ENCODE measurements at places on chromosomes 11 and 22.

DNA sequence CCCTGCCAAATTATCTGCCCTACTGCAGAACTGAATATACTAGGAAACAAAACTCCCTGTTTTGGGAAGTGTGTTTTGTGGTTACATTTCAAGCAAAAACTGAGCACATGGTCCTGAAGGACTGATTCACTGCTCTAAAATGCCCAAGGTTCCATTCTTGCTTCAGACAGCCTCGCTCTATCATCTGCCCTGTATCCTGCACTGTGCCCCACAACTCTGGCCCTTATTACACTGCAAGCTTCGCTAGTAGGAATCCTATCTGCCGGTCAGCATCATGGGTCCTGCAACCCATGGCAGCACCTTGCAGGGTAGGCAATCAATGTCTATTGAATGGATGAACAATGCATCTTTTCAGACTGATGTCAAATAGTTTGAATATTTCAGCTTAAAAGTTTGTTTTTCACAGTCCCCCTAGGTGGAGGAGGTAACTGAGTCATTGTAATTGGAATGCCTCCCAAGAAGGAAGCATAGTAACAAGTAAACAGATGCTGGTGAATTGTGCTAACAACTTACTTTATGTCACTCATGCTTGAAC lies 21.3 kb downstream of the LAYN start:
- no peak for DNase-seq

GRCh38 chr11:72684236-72684912 lies 10.2 kb upstream of the PDE2A start:
- DNase-seq, result peak; percentile 82

DNA sequence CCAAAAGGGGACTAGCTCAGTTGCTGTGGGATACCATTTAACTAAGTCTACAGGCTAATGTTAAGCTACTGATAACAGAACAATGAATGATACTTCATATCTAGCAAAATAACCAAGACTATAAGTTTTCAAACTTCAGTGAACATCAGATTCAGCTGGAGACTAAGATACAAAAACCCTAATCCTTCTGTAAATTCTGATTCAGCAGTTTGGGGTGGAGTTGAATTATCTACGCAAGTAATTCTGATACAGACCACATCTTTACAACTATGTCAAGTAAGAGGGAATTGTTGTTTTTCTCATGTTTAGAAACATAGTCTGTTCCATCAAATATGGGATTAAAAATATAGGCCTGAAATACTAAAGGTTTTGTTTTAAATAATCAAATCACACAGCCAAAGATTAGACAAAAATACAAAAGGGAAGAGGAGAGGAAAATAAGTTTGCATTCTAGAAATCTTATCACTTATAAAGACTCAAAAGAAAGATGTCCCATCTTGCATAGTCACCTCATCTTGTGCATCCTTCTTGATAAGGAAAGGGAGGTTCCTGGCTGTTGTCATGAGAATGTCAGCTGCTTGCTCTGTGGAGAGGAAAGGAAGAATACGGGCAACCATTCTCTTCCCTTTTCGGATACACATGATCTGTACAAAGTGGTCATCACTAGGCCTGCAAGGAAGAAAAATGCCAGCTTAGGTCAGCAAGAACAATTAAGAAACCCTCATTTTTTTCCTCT lies 21.4 kb downstream of the PATL1 start:
- no peak for DNase-seq

DNA sequence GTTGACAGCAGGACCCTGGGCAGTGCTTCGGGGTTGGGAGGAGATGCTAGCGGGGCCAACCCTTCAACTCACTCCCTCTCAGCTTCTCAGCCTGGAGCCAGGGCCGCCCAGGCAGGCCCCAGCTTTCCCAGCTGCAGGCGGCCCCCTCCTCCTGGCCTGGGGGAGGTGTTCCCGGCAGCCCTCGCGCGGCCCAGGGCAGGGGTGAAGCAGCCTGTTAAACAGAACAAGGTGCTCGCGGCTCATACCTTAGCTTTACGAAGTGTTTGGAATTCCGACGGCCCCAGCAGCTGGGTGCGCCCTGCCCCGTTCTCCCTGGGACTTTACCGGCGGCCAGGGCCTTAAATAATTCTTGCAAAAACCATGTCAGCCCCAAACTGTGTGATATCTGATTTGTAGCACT lies 17.2 kb downstream of the MRPL23 start:
- DNase-seq, result no peak

GRCh38 chr11:74871037-74871436 lies 77.9 kb downstream of the XRRA1 start:
- no peak for DNase-seq

DNA sequence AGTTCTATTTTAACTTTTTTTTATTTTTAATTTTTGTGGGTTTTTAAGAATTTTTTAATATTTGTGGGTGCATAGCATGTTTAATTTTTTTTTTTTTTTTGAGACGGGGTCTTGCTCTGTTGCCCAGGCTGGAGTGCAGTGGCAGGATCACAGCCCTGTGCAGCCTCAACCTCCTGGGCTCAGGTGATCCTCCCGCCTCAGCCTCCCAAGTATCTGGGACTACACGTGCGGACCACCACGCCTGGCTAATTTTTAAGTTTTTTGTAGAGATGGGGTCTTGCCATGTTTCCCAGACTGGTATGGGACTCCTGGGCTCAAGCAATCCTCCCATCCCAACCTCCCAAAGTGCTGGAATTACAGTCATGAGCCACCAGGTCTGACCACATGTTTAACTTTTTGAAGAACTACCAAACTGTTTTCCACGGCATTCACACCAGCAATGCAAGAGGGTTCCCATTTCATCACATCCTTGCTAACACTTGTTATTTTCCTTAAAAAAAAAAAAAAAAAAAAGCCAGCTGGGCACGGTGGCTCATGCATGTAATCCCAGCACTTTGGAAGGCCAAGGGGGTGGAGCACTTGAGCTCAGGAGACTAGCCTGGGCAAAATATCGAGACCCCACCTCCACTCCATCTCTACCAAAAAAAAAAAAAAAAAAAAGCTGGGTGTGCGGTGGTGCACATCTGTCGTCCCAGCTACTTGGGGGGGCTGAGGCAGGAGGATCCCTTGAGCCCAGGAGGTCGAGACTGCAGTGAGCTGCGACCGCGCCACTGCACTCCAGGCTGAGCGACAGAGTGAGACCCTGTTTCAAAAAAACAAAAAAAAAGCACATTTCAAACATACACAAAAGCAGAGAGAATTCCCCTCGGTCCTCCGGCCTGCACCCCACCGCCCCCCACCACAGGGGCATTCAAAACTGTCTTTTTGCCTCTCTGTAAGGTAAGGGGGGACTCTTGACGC lies 16.7 kb upstream of the TXNRD2 start:
- DNase-seq, result peak; percentile 58

- no peak for DNase-seq
Observed at GRCh38 chr22:19044381-19044780, 77.8 kb downstream of the DGCR2 start.

GRCh38 chr22:30161051-30161469 lies 80.8 kb downstream of the HORMAD2 start:
- DNase-seq, result no peak

GRCh38 chr11:107562647-107563208 lies 2.8 kb downstream of the ALKBH8 start:
- DNase-seq, result no peak

DNA sequence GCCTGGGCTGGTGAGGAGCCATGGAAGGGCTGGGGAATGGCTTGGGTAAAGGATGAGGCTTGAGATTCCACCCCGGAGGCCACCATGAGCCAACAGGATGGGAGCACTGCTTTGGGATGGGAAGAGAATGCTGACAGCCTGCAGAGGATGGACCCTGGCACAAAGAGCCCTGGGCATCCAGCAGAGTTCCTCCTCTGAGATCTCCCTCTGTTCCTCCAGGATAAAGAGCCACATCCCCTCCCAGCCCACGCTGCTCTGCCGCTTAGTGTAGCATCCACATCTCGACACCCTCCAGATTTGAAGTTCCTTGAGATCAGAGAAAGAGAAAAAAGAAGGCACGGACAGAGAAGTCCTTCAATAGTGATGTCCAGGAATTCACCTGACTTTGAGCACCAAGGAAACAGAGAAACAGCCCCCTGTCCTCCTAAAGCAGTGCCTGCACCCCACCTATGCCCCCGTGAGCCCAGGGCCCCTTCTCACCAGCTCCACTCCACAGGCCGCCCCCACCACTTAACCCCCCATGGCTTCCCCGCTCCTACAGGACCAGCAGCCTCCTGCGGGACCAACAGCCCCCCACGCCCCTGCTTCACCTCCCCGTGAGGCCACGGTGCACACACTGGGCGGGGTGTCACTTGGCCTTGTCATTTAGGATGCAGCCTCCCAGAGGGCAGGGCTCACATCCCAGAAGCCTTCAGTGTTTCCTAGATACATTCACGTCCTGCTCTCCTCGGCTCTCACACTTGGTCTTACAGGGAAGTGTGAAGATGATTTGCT lies 180.5 kb downstream of the SHANK2 start:
- no peak for DNase-seq

DNA sequence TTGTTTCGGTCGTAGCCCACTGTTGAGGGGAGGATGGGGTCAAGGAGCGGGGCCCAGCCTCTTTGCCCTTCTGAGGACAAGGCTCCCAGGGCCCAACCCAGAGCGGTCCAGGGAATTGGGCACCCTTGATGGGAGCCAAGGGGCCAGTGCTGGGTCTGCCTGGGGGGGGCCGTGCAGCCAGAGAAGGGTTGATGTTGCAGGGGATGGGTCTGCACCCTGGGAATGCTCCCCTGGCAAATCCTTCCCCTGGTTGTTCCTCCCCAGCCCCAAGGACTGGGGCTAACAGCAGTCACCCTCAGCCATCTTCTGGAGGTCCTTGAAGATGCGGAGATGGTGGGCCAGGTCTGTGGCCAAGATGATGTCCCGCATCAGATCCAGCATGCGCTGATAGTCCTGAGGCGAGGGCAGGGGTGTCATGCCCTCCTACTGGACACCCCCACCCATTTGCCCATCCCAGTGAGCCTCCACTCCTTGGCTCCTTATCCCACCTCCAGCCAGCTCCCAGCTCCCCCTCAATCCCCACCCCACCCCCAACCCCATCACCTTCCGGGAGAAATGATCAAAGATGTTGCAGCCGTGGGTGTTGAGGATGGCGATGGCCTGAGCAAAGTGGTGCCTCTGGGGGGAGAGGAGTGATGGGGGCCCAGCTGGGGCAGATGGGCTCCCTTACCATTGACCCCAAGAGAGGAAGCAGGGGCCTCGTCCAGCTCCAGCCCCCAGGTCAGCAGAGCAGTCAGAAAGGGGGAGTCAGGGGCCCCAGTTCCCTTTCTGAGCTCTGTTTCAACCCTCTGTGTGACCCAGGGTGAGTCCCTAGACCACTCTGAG lies 95.0 kb downstream of the PDE2A start:
- peak; percentile 42 for DNase-seq

- DNase-seq, result no peak
Observed at GRCh38 chr22:32854351-32854804, 52.9 kb downstream of the TIMP3 start.

GRCh38 chr11:35735903-35736302 lies 73.3 kb downstream of the TRIM44 start:
- DNase-seq, result no peak

DNA sequence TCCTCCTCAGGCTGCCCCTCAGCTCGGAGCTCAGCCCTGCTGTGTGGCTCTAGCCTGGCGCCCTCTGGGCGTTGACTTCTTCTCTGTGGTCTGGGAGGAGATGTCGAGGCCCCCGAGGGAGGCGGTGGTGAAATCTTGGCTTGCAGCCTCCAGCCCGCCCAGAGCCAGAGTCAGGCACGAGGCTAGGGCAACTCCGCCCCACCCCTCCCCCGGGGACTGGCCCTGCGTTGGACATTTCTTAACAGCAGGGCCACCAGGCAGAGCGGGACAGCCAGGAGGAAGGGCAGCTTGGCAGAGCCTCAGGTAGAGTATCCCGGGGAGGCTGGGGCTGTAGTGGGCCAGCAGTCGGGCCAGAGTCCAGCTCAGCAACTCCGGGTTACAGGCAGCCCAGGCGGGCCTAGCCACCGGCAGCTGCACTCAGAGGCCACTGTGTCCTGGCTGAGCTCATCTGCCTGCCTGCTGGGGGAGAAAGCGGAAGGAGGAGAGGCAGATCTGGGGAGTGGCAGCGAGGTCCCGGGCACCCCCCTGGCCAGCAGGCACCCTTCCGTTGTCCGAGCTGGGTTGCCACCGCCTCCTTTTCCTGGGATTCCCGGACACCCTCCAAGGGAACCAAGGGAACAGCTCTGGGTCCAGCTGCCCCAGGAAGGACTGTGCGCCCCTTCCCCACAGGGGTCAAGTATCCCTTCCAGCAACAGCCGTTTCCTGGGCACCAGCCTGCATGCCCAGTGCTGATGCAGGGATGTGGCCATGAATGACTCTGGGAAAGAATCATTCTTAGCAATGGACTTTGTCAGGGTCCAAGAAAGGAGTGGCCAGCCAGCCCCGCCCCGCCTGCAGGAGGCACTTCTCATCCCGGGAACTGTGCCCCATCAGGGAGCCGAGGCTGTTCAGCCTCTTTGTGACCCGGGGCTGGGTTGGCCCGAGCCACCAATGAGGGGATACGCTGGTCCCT lies at the start of gene ALDH3B1:
ALDH3B1 (plus strand) TSS at position 238 of the 952 bp plus-strand sequence. CDS start 4,971 bp downstream, outside the sequence.
- peak; percentile 97 for DNase-seq

- no peak for DNase-seq
Observed at GRCh38 chr11:17637901-17638300, 81.5 kb upstream of the MYOD1 start.

DNA sequence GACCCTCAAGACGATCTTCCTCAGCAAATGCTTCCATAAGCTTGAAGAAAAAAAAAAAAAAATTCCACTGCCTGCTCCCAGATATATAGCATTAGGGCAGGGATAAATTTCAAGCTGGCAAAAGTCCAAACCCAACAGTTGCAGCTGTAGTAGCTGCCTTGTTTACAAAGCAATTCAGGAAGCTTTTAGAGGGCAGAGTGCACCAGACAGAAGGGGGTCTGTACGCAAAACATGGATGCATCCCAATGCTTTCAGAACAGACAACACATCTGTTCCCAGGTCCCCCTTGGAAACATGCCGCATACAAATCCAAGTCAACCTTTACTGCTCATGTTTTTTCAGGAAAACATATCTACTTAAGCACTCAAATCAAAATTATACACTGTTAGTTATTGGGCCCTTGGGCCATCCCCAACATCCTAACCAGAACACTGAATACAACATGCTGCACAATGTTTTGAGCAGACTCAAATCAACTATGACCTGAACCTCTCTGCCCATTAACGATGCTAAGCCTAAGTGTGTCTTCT lies 94.5 kb downstream of the CADM1 start:
- no peak for DNase-seq

DNA sequence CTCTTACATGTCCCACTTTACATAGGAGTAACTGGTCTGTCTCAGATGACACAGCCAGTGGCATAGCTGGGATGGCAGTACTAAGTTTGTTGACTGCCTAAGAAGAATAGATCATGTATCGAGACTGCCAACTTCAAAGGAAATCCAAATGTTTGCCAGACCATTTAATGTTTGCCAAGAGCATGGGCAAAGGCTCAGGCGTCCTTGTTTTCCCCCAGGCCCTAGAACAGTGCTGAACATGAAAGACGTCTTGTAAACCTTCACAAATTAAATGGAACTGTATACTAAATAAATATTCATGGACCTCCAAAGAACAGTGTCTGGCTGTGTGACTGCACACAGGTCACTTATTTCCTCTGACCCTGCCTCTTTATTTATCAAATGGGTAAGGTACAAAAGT lies 234.7 kb upstream of the CCDC90B start:
- DNase-seq, result no peak

- no peak for DNase-seq
Observed at GRCh38 chr22:33209930-33210784, 152.0 kb upstream of the SYN3 start.
